ENCODE measurements at places on chromosomes 5 and 9.

DNA sequence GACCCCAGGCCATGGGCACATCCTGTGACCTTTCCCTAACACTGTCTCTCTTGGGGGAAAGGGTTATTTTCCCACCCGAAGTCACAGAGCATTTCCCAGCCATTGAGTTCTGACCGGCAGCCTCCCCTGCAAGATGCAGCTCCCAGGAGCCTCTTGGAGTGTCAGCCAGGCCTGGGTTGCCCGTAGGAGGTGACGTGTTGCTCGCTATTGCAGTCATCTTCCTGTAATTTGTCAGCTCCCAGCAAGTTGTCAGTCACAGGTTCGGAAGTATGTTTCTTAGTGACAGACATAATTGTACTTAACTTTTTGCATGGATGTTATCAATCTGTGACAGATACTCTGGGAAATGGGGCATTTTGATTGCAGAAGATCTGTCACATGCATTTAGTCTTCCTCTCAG is 74.5 kb downstream of the MVB12B start:
- DNase-seq: no peak

DNA sequence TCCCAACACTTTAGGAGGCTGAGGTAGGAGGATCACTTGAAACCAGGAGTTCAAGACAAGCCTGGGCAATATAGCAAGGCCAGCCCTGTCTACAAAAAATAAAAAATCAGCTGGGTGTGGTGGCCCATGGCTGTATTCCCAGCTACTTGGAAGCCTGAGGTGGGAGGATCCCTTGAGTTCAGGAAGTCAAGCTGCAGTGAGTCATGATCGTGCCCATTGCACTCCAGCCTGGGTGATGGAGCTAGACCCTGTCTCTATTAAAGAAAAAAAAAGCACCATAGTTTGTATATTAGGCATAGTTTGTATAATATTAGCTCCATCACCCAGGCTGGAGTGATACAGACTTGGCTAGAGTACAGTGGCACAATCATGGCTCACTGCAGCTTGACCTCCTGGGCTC is 9.6 kb upstream of the NME5 start:
- no peak for DNase-seq

- no peak for DNase-seq
Observed at GRCh38 chr5:146073239-146073900, 32.0 kb downstream of the PLAC8L1 start.

GRCh38 chr5:100904259-100904861 is 1.3 kb upstream of the ST8SIA4 start:
- DNase-seq: peak; percentile 35

- no peak for DNase-seq
Observed at GRCh38 chr9:79257790-79258351, 313.9 kb upstream of the TLE4 start.

- no peak for DNase-seq
Observed at GRCh38 chr9:88287972-88288371, 100.3 kb upstream of the SPIN1 start.

- no peak for DNase-seq
Observed at GRCh38 chr5:132860742-132861141, 5.5 kb downstream of the GDF9 start.

- no peak for DNase-seq
Observed at GRCh38 chr9:28502189-28502588, 928.9 kb upstream of the C9orf72 start.

- no peak for DNase-seq
Observed at GRCh38 chr5:1789834-1790471, 9.7 kb downstream of the MRPL36 start.

GRCh38 chr9:117149996-117150395 is 264.9 kb downstream of the ASTN2 start:
- no peak for DNase-seq

GRCh38 chr9:21710548-21711191 is 91.8 kb upstream of the MTAP start:
- DNase-seq: peak; percentile 19

DNA sequence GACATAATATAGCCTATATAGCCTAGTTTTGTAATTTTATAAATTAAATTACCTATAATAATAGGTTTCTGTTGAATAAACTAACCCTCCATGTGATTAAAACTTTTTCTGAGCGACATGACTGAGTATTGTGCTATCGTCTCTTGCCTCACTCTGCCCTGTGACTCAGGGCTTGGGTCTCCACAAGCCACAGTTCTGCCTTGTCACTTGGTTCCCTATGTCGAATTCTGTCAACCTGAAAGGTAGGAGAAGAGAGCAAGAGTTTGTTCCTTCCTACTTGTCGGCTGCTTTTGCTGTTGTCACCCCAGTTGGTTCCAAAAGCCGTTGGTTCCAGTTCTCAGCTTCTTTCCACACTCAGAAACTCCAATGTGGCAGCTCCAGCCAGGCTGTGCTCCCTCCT is 285.9 kb downstream of the PSAT1 start:
- DNase-seq: no peak

GRCh38 chr9:129604766-129605163 is 16.1 kb downstream of the C9orf50 start:
- no peak for DNase-seq

- DNase-seq: no peak
Observed at GRCh38 chr9:120099065-120099464, 480.9 kb downstream of the CDK5RAP2 start.
